ENCODE measurements at places on chromosomes 6 and 20.

- DNase-seq = peak; percentile 89
Observed at GRCh38 chr6:43849844-43850243, 79.8 kb downstream of the VEGFA start.

GRCh38 chr6:43271103-43271815, 26.8 kb upstream of the SLC22A7 start:
- no peak for DNase-seq

DNA sequence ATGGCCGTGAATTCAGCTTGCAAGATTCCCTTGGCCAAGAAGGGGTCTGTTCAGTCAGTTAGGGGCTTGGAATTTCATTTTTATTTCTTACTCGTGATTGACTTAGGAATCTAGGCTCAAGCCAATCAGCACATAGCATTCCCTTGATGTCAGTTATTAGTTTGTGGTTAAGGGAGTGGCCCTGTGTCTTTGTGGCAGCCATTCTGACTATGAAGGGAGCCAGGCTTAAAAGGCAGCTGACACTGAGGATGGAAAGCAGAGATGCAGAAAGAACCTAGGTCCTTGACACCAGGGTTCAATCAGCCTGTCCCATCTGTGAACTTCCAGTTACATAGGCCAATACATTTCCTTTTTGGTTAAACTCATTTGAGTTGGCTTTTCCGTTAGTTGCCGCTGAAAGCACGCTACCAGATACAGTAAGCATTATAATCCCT, 48.1 kb downstream of the MCUR1 start:
- DNase-seq = peak; percentile 63

- no peak for DNase-seq
Observed at GRCh38 chr20:22264917-22265316, 319.5 kb downstream of the FOXA2 start.

DNA sequence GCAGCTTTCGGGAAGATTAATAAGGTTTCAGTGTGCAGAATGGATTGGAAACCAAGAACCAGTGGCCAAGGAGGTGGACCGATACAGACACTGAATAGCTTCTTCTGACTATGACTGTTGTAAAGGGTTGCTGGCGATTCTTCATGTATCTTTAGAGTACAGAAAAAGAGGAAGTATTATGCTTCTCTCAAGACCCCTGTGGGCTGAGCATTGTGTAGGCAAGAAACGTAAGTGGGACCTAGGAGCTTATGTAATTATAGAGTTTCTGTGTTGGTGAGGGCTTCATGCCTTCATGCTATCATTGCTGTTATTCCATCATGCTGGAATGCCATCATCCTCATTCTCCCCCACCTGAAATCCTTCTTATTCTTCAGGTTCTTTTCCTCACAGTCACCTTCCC, 105.4 kb upstream of the AKIRIN2 start:
- no peak for DNase-seq

DNA sequence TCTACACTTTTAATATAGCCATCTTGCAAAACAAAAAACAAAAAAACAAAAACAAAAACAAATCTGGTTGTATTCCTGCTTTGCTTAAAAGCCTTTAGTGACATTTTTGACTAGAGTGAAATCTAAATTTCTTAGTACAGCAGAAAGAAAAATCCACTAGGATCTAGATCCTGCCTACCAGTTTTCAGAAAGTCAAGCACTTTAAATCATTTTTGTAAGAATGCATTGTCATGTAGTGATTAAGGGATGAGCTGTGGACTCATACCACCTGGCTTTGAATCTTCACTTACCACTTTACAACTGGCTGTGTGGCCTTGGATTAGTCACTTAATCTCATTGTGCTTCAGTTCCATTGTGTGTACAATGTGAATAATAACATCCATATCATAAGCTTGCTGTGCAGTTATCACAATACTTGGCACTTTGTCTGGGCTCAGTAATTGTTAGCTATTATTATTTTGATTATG, 4.0 kb downstream of the MKKS start:
- no peak for DNase-seq

DNA sequence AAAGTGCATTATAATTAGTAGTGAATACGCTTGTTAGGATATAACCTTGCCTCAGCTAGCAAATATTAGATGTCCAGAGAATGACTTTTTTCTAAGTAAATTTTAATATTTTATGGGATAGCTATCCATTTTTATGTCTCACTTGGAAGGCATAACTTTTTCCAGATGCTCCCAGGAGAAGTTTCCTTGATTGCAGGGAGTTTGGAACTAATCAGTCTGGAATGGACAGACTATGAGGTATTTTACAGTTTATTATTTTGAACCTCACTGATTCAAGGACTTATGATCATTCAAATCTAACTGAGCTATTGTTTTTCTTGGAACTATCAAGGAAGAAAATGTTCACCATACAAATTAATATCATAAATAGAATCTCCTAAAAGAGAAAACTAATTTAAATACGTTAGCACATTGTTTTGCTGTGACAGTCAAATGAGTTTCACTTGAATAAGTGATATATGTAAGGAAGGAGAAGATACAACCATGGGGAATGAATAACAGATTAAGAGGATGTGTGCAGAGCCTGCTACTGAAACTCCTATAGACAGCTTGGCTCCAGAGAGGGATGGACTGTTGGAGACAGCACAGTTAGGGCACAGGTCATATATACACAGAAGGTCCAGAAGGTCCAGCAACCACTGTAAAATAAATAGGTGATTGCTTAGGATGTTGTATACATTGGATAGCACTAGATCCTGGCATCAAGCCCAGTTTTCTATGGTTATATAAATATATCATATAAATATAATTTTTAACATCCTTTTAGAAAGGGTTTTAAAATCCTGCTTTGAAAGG, 20.6 kb upstream of the LCA5 start:
- no peak for DNase-seq

DNA sequence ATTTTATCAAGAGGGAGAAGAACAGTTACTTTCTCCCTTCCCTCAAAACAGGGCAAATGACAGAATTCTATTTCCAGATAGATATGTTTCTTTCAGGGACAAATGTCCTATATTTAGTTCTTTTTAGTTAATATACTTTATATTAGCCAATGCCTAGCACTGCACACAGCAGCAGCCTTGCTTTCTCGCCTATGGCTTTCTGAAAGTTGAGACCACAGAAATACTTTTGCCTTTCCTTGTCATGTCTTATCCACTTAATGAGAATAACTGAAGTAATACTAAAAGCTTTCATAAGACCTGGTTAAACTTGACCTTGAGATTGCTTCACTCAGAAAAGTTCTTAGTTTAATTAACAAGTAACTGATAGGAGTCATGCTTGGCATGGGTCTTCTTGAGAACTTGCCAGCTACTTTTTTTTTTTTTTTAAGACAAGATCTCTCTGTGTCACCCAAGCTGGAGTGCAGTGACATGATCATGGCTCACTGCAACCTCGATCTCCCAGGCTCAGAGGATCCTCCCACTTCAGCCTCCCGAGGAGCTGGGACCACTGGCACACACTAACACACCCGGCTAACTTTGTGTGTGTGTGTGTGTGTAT, 159.3 kb downstream of the CDKAL1 start:
- peak; percentile 42 for DNase-seq

GRCh38 chr6:160439751-160440150, 91.6 kb downstream of the SLC22A3 start:
- no peak for DNase-seq

GRCh38 chr20:12409501-12409900, 491.8 kb downstream of the BTBD3 start:
- no peak for DNase-seq

GRCh38 chr6:151494235-151494935, 568 bp downstream of the CCDC170 start:
- peak; percentile 51 for DNase-seq

GRCh38 chr6:22003287-22003686, 293.5 kb downstream of the PRL start:
- no peak for DNase-seq

DNA sequence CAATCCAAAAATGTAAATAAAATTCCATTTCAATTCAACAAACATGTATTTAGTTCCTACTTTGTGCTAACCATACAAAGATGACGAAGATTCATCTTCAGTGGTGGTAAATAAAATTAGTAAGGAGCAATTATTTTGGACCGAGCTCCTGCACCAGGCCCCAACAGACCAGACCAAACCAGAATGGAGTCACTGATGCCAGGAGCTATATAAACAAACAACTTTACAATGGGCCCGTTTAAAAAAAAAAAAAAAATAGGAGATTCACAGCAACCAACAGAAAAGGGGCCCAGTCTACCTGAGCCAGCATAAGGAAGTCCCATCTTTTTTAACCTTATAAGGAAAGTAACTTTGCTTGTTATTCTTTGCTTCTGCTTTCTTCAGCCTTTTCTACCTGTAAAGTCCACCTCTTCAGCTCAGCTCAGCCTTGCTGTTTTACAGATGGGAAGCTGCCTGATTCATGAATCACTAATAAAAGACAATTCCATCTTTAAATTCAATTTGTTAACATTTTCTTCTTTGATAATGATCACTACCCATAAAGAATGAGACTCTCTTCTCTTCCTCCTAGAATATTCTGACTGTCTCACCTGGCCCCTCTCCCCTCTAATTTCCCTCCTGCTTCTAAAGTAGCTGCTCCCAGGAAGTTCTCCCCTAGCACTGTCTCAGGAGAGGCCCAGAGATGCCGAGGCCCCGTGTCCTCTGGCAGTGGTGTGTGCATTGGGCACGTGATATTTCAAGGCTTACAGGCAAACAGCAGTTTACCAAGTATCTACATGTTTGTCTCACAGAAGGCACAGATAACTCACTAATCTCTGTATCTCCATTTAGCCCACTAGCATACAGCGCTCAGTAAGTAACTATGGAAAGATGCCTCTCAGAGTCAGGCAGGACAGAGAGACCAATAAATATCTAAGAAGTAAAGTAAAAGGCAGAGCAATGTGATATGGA, 8.4 kb downstream of the MBOAT1 start:
- no peak for DNase-seq

GRCh38 chr6:35019171-35019570, 122.0 kb downstream of the TCP11 start:
- peak; percentile 48 for DNase-seq

GRCh38 chr6:21299216-21299615, 294.3 kb upstream of the SOX4 start:
- no peak for DNase-seq

DNA sequence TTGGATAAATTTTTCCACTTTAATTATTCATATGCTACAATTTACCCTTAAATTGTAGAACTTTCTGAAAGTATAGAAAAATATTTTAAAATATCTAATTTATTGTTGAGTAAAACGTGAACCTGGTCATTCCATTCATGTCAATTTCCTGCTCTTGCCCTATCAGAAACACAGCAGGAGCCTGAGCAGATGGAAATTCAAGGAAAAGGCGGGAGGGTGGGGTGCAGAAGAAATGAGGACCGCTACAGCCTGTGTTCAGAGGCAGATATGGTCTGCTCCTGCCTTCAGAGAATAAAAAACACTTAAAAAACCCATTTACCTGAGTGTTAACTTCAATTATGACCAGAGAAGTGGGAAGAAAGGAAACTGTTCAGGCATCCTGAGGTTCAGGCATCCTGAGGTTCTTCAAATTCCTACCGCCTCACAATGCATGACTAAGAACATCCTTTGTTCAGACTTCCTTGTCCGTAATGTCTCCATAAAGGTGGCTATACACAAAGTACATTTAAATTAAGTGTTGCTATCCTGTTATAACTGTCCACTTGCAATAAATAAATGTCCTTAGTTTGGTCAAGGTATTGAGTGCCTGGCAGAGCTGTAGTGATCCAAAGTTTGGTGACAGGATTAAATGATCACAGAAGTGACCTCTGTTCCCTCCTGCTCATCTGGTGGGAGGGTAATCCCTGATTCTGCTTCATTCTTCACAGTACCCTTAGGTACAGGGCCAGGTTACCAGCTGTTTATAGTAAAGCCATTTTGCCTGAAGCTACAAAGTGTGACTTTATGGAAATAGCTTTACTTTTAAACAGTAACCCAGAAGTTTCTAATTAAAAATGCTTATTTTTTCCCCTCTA, 109.1 kb downstream of the MAN1A1 start:
- peak; percentile 8 for DNase-seq

Data from choroid plexus epithelial cell (primary cell).